ENCODE measurements at places on chromosomes 13 and 19.

DNA sequence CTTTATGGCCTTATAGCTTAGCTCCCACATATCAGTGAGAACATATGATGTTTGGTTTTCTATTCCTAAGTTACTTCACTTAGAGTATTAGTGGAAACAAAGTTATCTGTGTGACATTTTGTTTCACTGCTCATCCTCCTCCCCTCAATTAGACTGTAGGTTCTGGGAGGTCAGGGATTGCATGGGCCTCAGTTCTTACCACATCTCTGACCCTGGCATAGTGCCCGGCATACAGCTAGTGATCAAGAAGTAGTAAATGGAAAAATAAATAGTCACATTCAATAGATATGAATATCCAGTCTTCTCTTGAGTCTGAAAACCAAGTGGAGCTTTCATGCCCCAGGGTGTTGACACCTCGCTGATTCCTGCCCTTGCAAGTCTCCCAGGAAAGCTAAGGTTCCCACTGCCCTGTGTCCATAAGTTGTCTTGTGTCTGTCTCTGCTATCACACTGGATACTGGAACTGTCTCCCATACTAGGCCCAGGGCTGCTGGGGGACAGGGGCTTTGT is 249.5 kb upstream of the TSHZ3 start:
- no peak for DNase-seq

DNA sequence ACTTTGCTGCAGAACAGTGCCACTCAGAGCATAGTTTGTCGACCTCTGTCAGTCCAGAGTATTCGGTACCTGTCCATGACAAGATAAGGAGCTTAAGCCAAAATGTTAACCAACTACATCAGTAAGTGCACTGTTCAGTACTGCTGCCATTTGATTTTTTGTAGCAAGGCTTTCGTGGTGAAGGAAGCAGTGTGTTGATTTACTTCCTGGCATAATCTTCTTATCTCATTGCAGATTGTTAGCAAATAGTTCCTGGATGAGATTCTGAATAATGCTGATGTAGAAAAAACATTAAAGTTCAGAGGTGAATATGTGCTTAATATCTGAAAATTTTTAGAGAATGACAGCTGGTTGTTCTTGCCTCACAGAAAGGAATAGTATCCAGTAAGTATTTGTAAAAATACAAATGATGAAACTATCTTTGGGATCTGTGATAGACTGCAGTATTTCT is 85.7 kb downstream of the LRRC63 start:
- no peak for DNase-seq

DNA sequence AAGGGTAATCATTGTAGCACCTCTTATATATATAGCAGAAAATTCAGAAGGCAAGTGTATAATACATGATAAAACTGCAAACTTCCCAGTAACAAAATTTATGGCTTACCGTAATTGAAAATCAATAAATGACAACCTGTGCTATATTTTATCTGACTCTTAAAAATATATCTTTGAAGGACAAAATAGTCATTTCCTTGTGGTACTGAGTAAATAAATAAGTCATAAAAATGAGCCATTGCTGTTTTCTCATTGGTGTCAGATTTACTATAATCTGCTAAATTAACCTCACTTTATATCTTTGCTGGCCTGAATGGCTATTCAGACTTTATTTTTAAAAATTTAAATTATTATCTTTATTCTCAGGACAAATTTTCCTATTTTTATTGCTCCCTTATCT is 1319.1 kb upstream of the SPRY2 start:
- no peak for DNase-seq

- DNase-seq, result no peak
These were observed 18.2 kb downstream of the ELAVL1 start for GRCh38 chr19:7987114-7987768.

- DNase-seq, result no peak
These were observed 77.7 kb downstream of the ZNF726 start for GRCh38 chr19:23992348-23992747.

- DNase-seq, result no peak
These were observed 34.3 kb downstream of the ELF1 start for GRCh38 chr13:40984668-40985366.

GRCh38 chr13:74070065-74070464 is 64.1 kb downstream of the KLF12 start:
- DNase-seq, result no peak

- DNase-seq, result no peak
These were observed 6.6 kb downstream of the EFNB2 start for GRCh38 chr13:106528718-106529414.

DNA sequence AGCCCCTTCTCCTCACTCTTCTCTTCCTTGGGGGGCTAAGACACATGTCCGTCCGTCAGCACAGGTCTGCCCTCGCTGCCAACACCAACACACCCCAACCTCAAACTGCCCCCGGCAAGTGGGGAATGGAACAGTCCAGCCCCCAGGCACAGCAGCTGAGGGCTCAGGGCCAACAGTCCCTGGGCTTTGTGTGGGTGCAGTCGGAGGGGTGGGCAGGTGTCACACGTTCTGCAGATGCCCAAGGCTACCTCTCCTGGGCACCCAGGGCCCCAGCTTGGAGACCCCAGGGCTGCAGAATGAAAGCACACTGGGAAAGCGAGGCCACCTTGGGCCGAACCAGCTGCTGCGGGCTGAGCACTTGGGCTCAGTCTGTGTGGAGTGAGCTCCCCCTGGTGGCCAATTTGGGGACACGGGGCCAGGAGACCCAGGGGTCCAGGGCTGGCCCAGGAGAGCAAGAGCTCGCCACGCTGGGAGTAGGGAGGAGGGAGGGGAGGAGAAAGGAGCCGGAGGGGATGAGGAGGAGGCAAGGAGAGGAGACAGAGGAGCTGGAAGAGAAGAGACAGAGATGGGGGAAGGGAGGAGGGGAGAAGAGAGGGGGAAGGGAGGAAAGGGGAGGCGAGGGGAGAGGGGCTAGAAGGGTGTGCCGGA is 14.0 kb upstream of the ATP8B3 start:
- peak; percentile 77 for DNase-seq

- DNase-seq, result peak; percentile 73
These were observed 1.2 kb downstream of the CIRBP start for GRCh38 chr19:1270213-1270853.

- DNase-seq, result no peak
These were observed 11.1 kb downstream of the TEX101 start for GRCh38 chr19:43425567-43426392.

DNA sequence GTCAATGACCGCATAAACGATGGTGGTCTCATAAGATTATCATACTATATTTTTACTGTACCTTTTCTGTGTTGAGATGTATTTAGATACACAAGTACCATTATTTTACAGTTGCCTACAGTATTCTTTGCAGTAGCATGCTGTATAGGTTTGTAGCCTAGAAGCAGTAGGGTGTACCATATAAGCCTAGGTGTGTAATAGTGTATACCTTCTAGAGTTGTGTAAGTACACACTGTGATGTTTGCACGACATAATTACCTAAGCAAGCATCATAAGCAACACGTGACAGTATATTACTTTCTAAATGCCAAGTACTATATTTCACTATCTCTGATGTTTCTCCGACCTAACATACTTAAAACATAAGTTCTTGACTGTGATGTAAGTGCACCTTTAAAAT is 2.7 kb downstream of the LPAR6 start:
- no peak for DNase-seq

DNA sequence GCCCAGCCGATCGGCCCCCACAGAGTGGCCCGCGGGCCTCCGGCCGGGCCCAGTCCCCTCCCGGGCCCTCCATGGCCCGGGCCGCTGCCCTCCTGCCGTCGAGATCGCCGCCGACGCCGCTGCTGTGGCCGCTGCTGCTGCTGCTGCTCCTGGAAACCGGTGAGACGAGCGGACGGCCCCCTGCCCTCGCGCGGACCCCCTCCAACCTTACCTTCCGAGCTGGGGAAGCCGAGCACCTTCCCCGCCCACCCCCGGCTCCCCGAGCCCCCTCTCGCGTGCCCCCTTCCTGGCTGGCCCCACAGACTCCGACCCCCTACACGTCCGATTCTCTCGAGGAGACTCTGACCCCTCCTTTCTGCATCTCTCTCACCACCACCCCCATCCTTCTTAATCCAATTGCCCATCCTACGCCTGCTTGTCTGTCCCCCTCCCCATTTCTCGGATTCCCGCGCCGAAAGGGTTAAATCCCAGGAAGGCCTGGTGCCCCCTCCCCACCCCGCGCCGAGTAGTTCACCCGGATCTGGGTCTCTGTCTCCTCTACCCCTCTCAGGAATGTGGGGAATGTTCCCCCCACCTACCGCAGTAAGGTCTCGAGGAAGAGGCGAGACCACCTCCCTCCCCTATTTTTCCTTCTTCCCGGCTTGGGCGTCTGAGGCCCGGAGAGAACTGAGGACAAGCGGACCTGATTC is 502 bp downstream of the NECTIN2 start:
- DNase-seq, result peak; percentile 45

- DNase-seq, result no peak
These were observed 472.7 kb downstream of the DIAPH3 start for GRCh38 chr13:59690857-59691500.

DNA sequence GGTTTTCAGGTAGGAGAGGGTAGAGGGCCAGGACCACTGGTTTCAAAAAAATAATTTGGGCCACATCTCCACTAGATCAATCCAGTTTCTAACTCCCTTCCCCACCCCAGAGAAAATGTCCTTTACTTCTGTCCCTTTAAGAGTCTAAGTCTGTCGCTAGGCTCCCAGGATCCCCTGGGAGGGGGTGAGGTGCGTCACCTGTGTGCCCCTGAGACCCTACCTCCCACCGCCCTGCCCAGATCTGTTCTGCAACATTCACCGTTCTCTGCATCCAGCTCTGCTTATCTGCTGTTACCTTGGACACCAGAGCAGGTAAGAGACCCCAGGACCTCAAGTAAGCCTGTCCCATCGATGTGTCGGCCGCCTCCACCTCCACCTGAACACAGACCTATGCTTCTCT is at the start of gene GFY:
Gene GFY, plus strand, starts transcription at position 211 of the 400 bp plus-strand sequence. CDS start 1,043 bp downstream, outside the sequence.
- no peak for DNase-seq

Data from thyroid gland (tissue), 4 donors.